ENCODE measurements at places on chromosomes 2 and 18.

- DNase-seq, result no peak
These were observed 91.8 kb downstream of the CABLES1 start for GRCh38 chr18:23226930-23227725.

DNA sequence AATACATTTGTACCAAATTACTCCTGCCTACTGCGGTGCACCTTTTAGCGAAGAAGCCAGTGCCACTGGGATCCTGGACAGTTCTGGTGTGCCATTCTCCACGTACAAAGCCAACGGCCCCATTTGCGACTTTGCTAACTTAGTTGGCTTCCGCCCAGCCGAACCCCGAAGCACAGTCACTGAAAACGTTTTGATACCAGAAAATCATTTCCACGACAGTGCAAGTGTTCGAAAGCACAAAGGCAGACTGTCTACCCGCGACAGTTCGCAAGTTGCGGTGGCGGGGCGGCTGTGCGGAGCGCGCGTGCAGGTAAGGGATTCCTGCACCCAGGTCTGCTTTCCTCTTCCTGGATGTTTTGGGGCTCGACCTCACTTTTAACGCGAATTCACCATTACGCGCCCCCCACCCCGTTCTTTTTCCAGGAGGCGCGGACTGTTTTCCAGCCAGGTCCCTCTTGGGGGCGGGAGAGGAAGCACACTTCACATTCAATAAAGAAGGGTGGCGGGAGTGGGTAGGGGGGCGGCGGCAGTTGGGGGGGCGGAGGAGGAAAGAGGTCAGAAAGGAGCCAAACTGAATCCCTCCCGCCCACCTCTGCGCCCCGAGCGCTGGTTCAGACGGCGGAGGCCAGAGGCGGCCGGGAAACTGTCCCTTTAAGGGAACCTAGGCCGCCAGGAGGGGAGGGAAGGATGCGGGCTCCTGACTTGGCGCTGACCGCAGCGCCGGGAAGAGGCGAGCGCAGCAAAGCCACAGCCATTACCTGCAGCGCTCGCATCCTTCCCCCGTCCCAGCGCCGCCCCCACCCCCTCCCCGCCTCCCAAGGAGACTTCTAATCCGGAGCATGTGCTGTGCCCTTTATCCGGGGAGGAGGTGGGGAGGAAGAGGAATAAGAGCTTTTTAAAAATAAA, 107.4 kb upstream of the KCTD1 start:
- DNase-seq, result no peak

DNA sequence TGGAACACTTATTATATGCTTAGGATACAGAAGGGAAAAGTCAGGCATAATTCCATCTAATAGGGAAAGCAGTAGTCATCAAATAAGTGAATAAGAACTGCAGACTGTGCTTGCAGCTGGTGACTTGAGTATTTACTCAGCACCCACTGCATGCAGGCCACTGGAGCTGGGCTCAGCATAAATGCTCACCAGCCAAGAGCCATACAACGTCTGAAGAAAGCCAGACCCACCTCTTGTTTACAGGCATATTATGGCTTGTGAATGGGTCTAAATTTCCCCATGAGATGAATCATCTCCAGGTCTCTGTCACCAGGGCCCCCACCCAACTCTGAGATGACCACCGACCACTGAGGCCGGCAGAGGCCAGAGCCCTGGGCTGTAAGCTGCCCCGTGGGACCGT, 123.8 kb upstream of the PKDCC start:
- DNase-seq, result no peak

- no peak for DNase-seq
These were observed 71.7 kb upstream of the WDR75 start for GRCh38 chr2:189369566-189369965.

DNA sequence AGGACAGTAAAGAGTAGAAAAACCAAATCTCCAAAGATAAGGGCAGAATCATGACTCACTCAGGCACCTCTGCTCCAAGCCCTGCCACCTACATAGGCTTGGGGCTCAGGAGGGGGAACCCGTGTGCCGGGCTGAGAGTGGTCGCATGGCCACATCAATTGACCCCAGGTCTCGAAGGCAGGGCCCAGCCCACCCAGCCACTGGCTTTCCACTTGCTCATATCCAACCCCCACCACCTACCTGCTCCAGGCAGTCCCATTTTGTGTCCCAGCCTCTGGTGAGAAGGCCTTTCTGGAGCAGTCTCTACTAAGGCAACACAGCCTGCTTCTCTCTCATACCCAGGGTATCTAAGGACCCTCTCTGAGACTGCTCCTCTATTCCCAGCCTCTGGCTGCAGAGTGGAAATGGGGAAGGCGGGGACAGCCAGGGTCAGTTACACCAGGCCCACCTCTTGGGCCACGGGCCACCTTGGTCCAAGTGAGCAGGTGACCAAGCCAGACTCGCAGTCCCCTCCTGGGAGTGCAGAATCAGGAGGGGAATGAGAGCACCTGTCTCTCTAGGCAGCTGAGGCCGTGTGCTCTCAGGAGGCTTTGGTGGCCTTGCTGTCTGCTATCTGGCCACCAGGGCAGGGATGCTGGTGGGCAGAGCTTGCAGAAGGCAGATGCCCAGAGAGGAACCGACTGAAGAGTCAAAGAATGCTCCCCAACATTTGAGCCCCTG, 20.8 kb downstream of the TFCP2L1 start:
- no peak for DNase-seq

GRCh38 chr2:119730671-119731177, 29.0 kb upstream of the PTPN4 start:
- no peak for DNase-seq

DNA sequence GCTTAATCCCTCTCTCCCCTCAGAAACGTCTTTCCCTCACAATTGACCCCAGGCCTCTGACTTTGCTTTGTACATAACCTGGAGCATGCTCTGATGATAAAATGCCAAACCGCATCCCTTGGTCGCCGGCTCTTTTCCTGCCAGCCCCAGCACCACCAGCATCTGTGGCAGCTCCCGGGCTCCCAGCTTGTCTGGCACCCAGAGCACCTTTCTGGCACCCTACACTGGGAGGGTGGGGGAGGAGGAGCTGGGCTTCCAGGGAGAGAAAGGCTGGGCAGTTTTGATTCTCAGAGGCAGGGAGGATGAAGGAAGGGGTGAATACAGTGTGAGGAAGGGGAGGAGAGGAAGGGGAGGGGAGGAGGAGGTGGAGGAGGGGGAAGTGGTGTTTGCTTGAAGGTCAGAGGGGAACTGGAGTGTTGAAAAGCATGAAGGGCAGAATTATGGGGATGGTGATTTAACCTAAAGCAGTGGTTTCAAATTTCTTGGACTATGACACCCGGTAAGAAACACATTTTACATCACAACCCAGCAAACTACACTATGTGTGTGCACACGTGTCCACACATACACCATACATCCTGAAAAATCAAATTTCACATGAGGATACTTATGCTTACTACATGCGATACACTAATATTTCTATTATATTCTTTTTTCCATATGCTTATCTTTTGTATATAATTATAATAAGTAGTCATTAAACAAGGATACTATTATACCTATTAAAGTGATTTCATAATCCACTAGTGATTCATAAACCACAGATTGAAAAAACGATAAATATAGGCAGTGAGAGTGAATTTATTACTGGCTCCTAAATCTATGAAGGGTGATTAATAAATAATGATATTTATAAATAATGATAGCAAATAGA, 30.0 kb upstream of the IGFBP2 start:
- no peak for DNase-seq

GRCh38 chr2:217160103-217160743, 300.4 kb upstream of the TNP1 start:
- no peak for DNase-seq

- DNase-seq, result no peak
These were observed 3.6 kb upstream of the DGKD start for GRCh38 chr2:233350708-233351107.

- no peak for DNase-seq
These were observed 99.6 kb downstream of the FMNL2 start for GRCh38 chr2:152434395-152435182.

- DNase-seq, result no peak
These were observed 74.9 kb upstream of the AGAP1 start for GRCh38 chr2:235418918-235419317.

GRCh38 chr2:73832930-73833329, 4.2 kb downstream of the STAMBP start:
- DNase-seq, result no peak

DNA sequence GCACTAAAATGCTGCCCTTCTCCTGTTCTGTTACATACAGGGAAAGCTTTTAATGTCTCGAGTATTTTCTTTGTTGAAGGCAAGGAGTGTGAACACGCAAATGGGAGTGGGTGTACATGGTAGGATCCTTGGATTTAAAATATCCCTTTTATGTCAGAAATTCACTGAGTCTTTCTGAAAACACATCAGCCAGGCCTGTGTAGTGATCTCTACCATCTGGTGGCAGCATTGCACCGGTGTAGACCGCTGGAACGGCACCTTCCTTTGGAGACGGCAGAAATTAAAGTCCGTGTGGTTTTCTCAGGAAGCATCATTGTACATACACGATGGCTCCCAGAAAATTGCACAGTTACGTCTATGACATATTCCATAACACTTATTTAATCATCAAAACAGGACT, 515.8 kb downstream of the GALR1 start:
- DNase-seq, result no peak

- no peak for DNase-seq
These were observed 268.8 kb downstream of the IKZF2 start for GRCh38 chr2:212882626-212883025.

DNA sequence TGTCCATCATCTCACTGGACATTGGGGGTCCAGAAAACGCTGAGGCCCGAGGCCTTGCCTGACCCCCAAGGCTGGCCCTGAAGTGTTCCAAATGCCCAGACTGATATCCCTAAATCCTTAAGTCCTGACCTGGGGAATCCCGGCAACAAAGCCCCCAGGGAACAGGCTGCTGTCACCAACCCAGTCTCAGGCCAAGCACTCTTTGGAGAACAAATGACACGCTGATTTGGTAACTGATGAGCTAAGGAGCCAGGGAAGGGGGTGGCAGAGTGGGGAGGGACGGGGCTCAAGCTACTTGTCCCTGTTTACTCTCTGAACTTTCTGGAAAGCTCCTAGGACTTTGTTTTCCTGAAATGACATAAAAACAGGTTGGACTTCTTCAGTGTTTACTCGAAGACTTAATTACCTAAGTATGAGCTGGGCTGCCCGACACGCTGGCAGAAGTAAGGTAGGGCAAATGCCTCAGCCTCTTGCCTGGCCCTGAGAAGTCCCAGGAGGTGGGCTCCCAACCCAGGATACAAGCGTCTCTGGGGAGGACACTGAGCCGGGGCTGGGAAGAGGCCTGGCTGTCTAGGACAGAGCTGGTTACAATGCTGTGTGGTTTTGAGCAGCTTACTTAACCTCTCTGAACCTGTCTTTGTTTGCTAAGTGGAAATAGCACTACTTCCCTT, 105.5 kb upstream of the GLI2 start:
- DNase-seq, result no peak

GRCh38 chr2:166520604-166521003, 26.6 kb upstream of the SCN7A start:
- DNase-seq, result no peak

DNA sequence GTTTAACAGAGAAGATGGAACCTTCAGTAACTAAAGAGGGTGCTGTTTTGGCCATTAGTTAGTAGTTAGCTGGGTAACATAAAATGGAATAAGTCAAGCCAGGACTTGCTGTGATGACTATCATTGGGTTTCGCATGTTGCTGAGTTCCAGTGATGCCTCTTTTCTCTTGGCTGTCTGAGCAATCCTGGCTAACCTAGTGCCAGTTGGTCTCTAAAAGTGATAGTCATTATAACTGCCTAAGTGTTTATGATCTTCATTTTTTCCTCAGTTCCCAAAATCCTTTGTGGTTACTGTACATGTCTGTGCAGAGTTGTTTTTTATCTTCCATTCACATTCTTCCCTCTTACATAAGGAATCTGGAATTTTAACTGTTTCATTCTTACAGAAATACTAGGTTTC, 33.4 kb downstream of the WDR43 start:
- no peak for DNase-seq

- no peak for DNase-seq
These were observed 170.2 kb downstream of the ATAD2B start for GRCh38 chr2:23756593-23757292.

DNA sequence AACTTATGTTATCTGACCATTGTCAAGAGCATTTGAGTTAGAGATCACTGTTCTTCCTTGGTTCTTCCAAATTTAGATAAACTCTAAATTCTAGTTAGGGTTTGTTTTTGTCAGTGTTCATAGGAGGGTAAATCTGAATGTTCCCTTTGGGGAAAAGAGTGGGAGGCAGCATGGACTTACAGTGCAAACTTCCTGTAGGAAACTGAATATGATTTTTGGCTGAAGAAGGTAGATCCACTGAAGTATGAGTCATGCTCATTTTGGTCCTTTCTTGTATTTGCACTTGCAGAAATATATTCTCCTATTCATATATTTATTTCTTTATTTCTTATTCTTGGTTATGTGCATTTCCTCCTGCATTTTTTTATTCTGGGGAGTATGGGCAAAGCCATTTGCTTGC, 27.3 kb downstream of the CCDC85A start:
- no peak for DNase-seq

DNA sequence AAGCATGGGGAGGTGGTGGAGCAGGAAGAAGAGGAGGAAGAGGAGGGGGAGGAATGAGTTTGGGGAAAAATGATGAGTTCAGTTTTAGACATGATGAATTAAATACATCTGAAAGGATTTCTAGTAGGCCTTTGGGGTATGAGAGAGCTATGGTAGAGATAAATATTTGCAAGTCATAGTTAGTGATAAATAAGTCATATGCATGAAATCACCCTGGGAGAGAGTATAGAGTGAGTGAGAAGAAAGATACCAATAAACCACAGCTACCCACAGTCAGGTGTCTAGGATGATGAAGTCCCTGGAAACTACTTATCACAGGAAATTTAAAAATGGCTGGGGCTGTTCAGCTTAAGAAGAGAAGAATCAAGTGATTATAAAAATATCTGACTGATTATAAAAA, 240.5 kb downstream of the RDH14 start:
- DNase-seq, result no peak

GRCh38 chr2:222037211-222037610, 261.6 kb downstream of the PAX3 start:
- DNase-seq, result no peak

DNA sequence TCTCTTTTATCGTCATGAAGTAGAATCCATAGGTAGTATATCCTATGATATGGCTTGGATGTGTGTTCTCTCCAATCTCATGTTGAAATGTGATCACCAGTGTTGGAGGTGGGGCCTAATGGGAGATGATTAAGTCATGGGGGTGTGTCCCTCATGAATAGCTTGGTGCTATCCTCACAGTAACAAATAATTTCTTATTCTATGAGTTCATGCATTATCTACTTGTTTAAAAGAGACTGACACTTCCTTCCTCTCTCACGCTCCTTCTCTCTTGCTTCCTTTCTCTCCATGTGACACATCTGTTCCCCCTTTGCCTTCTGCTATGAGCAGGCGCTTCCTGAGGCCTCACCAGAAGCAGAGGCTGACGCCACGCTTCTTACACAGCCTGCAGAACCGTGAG, 165.6 kb downstream of the MREG start:
- no peak for DNase-seq

DNA sequence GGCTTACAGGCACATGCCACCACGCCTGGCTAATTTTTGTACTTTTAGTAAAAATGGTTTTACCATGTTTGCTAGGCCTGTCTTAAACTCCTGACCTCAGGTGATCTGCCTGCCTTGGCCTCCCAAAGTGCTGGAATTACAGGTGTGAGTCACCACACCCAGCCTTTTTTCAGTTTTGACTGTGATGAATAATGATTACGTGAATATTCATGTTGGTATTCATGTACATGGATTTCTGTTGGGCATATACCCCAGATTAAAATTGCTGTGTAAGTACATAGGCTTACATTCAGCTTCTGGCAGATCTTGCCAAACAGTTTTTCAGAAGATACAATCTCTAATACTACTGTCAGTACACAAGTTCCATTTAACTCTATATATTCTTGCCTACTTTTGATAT, 20.9 kb downstream of the SLC39A10 start:
- DNase-seq, result no peak

All from stimulated activated CD4-positive, alpha-beta T cell treated with anti-CD3 and anti-CD28 coated beads, Interleukin-1b, Interleukin-23, amount 100 ng/mL, for 1 hour (primary cell).